ENCODE measurements at places on chromosomes 16 and 17.

DNA sequence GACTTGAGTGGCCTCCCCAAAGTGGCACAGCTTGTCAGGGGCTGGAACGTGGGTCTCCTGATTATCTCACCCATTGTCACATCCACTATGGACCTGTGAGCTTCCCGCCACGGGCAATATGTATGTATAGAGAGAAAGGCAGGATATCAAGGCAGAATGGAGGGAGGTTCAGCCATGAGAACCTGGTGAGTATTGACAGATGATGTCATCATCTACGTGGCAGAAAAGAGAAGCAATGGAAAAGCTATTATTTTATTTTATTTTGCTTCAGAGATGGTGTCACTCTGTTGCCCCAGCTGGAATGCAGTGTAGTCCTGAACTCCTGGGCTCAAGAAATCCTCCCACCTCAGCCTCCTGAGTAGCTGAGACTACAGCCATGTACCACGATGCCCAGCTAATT, 13.4 kb upstream of the PDK2 start:
- DNase-seq = no peak

GRCh38 chr16:11401161-11402050, 56.1 kb downstream of the RMI2 start:
- DNase-seq = no peak

DNA sequence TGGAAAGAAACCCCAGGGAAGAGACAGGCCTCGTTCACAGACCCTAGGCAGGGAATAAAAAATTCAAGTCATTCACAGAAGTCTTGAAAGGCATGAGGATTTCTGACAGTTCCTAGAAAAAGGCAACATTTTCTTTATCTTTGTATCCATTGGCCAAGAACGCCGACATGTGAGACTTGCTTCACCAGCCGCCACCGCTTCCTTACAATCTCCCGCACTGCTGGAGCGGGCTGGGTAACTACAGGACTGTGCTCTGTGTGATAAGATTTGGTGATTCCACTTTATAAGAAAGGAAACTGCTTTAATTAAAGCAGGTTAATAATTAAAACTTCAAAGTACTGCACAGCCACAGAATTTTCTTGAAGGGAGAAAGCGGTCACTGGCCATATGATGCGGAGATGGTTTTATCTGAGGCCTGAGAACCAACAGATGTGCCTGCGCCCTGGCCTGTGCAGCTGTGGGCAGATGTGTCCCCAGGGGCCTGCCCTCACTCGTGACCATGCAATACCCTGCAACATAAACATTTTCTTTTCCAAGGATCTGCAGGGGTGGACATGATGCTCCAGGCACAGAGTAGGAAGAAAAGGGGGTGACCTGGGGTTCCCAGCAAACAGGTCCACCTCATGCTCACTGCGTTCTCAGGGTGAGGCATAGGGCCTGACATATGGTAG, 13.0 kb upstream of the LGALS3BP start:
- DNase-seq = no peak

GRCh38 chr17:13240851-13241250, 223.0 kb upstream of the ELAC2 start:
- no peak for DNase-seq

DNA sequence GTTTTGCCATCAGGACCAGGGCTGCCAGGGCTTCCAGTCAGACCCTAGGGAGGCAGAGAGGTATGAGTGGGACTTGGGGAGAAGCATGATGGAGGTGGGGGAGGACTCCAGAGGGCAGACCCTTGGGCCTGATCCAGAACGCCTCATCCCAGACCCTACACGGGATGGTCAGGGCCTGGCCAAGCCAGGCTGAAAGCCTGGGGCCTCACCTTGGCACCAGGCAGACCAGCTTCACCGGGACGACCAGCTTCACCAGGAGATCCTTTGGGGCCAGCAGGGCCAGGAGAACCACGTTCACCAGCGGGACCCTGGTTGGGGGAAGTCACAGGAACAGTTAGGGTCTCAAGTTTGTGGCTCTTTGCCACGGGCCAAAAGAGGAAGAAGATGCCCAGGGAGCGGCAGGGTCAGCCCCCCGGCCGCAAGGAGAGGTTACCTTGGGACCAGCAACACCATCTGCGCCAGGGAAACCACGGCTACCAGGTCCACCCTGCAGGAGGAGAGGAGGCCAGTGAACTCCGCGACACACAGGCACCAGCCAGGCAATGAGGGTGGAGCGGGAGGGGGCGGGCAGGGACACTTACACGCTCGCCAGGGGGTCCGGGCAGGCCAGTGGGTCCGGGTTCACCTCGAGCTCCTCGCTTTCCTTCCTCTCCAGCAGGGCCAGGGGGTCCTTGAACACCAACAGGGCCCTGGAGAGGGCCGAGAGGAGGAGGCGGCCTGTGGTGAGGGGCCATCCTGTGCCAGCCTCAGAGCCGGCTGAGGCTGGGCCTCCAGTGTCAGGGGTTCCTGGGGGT, 7.1 kb downstream of the COL1A1 start:
- DNase-seq = no peak

GRCh38 chr17:79633154-79633553, 22.3 kb upstream of the RBFOX3 start:
- DNase-seq = no peak

- no peak for DNase-seq
Measured at GRCh38 chr17:55433629-55434422, 12.2 kb upstream of the MMD start.

GRCh38 chr17:14746822-14747602, 446.1 kb downstream of the HS3ST3B1 start:
- no peak for DNase-seq

GRCh38 chr17:59785091-59785799, 77.8 kb downstream of the VMP1 start:
- DNase-seq = no peak

GRCh38 chr17:74257311-74257710, 16.7 kb upstream of the DNAI2 start:
- no peak for DNase-seq

DNA sequence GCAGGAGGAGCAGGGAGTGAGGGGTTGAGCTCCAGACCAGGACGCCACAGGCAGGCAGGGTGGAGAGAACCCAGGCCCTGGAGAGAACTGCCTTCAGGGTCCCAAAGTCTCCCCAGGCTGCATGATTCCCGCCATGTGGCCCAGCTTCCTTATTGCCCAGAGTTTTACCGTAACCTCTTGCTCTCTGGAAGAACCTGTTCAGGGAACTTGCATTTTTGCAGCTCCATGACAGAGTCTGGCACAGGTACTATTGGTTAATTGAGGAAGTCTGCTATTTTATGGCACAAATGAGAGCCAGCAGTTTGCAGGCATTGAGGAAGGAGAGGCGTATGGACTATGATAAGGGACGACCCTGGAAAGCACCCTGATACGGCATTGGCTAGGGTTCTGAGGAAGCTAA, 11.6 kb upstream of the NOS2 start:
- DNase-seq = no peak

GRCh38 chr17:74386386-74386785, 19.1 kb downstream of the GPR142 start:
- DNase-seq = no peak

- DNase-seq = no peak
Measured at GRCh38 chr16:4882000-4882632, 34.8 kb downstream of the UBN1 start.

DNA sequence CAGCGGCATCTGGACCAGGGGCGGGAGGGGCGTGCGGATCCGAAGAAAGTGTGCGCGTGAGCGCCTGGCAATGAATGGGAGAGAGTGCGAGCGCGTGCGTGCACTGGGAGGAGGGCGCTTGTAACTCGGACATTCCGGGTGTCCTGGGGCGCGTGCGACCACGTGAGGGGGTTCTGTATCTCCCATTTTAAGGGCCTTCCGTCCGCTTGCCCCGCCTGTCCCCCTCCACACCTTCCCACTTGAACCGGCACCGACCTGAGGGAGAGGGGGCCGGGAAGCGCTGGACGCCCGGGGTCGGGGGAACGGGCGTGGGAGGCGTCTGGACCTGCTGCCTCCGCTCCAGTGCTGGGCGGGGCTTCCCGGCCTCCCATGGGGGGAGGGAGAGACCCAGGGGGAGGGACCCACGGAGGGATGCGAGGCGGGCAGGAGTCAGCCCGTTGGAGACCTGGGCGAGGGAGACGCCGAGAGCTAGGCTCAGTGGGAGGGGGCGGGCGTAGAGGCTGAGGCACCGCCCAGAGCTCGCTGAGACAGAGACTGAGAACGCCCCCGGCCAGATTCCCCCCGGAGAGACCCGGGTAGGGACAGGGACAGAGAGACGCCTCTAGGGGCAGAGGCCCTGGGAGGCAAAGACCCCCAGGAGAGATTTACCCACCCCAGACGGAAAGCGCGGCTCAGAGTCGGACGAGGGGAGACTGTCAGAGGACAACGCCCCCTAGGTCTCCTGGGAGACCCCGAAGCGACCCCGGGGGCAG, at the start of gene KREMEN2:
KREMEN2 (plus strand) TSS at position 553 of the 752 bp plus-strand sequence. CDS start 246 bp downstream, outside the sequence.
- no peak for DNase-seq

- no peak for DNase-seq
Measured at GRCh38 chr17:5888811-5889210, 181.4 kb upstream of the WSCD1 start.

DNA sequence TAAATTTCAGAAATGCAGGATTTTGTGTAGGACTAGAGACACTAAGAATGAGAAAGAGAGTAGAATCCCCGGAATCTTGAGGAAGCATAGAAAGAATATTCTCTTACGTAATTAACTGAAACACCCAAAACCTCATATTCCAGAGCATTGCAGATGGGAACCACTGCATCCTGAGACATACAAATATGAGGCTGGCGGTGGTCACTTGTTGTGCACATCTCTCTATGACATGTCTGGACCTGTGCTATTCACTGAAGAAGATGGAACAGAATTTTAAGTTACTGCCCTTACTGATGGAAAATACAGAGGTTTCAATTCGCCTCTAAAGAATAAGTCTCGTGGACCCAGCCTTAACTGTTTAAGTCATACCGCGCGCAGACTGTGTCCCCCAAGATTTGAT, 806 bp downstream of the RAD51C start:
- DNase-seq = no peak

DNA sequence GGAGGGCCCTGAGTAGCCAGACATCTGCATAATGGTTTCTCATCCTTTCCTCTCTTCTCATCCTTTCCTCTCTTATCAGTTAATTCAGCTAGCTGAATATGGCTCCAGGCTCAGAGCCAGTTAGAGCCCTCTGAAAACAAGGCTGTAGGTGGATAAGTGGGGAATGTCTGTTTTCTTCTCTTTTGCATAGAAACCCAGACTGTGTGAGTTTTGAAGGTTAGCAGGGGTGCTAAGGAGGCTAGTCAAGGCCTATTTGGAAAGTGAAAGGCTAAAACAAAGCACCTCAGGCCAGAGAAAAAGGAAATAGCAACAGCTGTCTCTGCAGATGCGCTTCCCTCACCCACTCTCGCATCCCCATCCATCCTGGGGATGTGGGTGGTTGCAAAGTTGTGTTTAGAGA, 420.9 kb downstream of the SHISA9 start:
- no peak for DNase-seq

DNA sequence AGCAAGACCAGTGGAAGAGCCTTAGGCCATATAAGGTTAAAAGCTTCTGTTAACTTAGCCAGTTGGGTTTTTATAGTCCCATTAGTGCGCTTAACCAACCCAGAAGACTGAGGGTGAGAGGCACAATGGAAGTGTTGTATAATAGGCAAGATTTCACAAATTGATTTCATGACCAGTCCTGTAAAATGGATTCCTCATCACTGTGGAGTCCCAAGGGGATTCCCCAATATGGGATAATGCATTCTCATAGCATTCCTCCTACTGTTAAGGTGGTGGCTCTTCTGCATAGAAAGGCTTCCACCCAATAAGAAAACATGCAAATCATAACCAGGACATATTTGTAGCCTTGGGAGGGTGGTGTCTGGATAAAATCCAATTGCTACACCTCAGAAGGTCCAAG, 22.1 kb upstream of the B4GALNT2 start:
- DNase-seq = no peak

DNA sequence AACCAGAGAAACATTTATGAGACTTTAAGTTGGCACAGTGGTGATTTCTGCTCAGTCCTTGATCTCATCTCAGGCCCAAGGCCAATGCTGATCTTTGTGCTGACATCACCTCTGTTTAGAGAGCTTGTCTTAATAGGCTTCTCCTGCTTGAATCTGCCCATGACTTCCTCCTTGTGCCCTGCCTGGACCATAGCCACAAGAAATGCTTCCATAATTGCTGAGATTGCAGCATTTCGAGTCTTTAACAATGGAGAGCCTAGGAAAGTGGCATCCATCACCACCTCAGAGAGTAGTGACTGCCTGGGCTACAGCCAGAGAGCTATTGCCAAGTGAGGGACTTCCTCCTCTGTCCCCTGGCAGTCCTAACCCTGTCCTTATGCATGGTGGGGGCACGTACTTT, 25.1 kb upstream of the MMP2 start:
- DNase-seq = no peak

DNA sequence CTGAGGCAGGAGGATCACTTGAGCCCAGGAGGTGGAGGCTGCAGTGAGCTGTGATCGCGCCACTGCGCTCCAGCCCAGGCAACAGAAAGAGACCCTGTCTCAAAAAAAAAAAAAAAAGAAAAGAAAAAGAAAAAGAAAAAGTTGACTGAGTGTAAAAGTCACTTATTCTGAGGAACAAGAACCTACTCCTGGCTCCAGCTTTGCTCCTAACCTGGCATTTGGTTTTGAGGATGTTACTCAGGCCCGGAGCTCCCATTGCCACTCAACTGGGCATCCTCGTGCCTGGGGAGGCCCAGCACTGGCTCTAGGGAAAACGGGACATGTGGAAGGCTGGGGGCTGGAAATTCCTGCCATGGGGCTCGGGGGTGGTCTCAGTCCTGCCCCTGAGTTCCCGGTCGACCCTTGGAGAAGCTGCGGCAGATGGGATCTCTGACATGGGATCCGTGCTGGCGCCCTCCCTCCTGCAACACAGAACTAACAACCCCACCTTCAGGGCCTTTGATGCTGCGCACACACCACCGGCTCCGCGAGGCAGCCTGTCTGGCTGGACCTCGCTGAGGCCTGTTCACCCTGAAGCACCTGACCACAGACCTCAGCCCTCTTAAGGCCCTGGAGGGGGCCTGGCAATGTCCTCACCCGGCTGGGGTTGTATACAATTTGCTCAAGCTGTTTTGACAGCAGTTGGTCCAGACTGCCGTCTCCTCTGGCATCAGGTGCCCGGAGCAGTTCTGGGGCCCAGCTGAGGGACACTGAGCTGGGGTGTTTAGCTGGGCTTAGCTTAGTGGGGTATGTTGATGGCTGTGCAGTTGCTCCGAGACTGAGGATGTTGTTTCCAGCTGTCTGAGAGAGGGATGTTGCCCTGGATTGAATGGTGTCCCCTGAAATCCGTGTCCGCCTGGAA, 12.3 kb downstream of the CD7 start:
- no peak for DNase-seq

- DNase-seq = no peak
Measured at GRCh38 chr16:64809876-64810629, 311.8 kb downstream of the CDH11 start.

DNA sequence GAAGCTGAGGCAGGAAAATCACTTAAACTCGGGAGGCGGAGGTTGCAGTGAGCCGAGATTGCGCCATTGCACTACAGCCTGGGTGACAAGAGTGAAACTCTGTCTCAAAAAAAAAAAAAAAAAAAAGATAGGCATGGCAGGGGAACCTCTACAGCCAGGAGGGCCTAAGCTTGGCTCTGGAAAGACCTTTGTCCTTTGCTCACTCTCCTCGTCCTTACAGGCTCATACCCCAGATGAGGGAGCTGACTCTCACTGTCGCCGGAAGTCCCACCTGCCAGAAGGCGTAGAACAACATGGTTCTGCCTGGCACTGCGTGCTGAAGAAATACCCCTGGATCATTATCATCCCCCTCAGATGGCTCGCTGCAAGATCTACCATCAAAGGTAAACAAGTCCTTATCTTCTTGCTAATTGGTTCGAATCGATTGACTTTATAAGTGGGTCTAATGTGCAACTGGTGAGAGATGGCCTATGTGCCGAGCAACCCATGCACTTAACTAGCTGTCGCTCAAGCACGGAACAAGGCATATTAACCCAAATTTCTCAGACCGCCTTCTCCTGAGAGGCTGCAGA, 29.7 kb downstream of the RTN4RL1 start:
- no peak for DNase-seq

GRCh38 chr16:28616636-28617035, 6.8 kb upstream of the SULT1A1 start:
- DNase-seq = no peak

Measured in T follicular helper cell (primary cell).